ENCODE measurements at places on chromosomes 7 and 10. TPM values are rescaled to one million over a fixed set of nuclear protein-coding genes. Genes with fewer than 3 reads are reported as not detected.

Gene PON3
- polyA plus RNA-seq, result 2.5 TPM

DNA sequence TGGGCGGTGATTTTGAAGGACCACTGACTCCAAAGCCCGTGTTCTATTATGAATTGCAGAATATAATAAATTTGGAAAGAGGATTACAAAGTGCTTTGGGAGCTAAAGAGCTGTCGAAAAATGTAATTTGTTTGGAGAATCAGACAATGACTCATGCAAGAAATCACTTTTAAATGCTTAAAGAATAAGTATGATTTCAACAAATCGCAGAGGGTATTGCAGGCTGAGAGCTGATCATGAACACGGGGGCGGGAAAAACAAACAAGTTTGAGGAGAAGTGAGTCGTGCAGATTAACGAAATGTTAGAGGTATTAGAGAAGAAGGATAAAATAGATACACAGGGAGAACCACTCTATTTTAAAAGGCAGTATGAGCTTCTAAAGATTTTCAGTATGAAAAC, 4.9 kb upstream of the HACD1 start:
- no peak for DNase-seq

Gene NAPEPLD
- polyA plus RNA-seq, result 52.8 TPM

DNA sequence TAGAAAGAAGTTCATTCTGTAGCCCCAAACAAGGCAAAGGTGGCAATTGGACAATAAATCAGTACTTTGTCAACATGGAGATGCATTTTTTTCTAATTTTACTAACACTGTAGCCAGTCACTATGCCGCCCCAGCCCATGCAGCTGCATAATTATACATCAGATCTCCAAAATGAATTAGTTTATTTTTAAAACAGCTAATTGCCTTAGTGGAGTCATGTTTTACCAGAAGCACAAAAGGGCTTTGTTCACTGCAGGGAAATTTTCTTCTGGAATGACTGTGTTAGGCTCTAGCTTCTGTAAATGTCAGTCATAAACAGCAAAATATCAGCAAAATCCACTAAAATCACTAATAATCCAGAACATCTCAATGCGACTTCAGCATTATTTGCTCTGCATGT, 20.1 kb upstream of the HDAC9 start:
- no peak for DNase-seq

Gene HIBADH
- 90.5 TPM for polyA plus RNA-seq

GRCh38 chr7:112707655-112708054, 82.5 kb downstream of the TMEM168 start:
- DNase-seq, result no peak

- no peak for DNase-seq
Observed at GRCh38 chr10:57754803-57755202, 512.9 kb downstream of the IPMK start.

DNA sequence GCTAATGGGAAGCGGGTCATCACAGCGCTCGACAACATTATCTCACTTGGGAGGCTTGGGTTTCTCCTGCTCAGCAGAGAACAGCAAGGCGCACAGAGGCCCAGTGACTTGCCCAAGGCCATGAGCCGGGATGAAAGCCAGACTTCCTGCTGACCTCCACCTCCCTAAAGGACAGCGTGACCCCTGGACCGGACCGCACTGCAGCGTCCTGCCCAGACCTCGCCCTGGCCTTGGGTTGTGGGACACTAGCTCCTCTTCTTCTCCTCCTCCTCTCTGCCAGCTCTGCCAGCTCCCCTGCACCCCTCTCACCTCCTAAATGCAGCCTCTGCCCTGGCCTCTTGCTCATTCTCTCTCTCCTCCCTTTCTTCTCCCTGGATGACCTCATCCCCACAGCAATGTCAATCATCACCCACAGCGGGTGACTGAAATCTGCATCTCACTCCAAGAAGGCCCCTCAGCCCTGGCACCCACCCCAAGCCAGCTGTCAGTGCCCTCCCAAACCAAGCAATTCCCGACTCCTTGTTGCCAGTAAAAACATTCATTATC, 19.4 kb downstream of the SPOCK2 start:
- DNase-seq, result no peak

GRCh38 chr10:63003816-63004453, 129.2 kb upstream of the NRBF2 start:
- DNase-seq, result no peak

DNA sequence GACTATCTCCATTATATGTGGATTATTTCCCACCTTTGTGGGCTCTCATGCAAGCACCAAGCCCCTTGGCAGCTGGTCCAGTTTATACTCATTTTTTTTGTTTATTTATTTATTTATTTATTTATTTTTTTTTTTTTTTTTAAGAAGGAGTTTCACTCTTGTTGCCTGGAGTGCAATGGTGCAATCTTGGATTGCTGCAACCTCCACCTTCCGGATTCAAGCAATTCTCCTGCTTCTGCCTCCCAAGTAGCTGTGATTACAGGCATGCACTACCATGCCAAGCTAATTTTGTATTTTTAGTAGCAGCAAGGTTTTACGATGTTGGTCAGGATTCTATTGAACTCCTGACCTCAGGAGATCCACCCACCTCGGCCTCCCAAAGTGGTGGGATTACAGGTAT, 2.8 kb downstream of the PRTFDC1 start:
- DNase-seq, result no peak

DNA sequence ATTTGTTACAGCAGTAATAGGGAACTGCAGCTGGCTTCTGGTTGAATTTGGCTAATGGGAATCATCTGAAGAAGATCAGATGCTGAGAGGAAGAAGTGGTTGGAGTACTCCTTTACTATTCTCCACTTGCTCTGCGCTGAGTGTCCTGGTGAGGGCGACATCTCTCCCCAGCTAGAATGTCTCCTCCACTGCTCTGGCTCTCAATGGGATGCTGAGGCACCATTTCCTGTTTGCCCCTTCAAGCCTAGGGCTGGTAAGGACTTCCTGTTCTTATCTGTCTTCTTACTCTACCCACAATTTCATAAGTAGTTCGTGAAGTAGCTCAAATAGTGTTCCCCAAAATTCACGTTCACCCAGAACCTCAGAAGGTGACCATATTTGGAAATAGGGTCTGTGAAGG, 43.2 kb upstream of the TES start:
- no peak for DNase-seq

Gene SAP25
- 4.2 TPM for polyA plus RNA-seq

- no peak for DNase-seq
Observed at GRCh38 chr10:96878057-96878456, 46.0 kb downstream of the LCOR start.

DNA sequence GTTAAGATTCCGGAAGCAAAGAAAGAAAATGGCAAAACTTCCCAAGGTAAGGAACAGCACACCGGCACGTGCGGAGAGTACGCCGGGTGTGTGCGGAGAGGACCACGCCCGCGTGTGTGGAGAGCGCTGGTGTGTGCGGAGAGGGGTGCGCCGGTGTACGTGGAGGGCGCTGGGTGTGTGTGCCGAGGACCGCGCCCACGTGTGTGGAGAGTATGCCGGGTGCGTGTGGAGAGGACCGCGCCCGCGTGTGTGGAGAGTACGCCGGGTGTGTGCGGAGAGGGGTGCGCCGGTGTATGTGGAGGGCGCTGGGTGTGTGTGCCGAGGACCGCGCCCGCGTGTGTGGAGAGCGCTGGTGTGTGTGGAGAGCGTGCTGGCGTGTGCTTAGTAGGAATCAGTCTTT, 48.6 kb upstream of the DPYSL4 start:
- no peak for DNase-seq

GRCh38 chr7:55339033-55340000, 25.8 kb upstream of the LANCL2 start:
- no peak for DNase-seq

- no peak for DNase-seq
Observed at GRCh38 chr10:133378251-133379096, 588 bp upstream of the PAOX start.

Gene CXCL12
- 417 TPM for polyA plus RNA-seq

DNA sequence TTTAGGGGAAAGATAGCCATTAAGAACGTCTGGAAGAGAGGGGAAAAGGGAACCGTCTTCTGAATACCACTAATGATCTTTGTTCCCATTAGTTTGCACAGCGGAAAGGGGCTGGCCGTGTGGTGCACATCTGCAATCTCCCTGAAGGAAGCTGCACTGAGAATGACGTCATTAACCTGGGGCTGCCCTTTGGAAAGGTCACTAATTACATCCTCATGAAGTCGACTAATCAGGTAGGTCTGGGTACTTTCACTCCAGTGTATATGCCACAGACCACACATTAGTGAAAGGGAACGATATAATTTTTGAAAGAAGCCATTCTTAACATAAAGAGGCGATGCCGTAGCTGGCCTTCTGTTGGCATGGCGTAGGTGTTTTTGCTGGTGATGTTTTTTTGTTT, 74.3 kb upstream of the PDCD4 start:
- DNase-seq, result no peak

GRCh38 chr7:45342236-45342635, 184.6 kb downstream of the RAMP3 start:
- DNase-seq, result no peak

DNA sequence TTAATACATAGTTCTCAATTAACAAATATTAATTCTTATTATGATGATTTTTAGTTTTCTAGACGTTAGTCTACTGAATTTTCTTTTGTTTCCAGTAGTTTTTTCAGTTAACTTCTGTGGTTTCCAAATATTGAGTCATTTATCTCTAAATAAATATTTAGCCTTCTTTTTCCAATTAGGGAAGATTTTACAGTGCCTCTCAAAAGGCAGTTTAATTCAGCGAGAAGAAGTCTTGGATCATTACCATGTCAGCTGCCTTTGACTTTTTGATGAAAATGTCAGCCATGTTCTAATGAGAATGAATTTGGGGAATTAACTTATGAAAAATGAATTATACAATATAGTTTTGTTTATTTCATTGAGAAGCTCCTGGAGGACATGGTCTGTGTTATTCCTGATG, 90.0 kb downstream of the CDK14 start:
- DNase-seq, result no peak

Gene ANKRD16
- polyA plus RNA-seq, result 12.0 TPM

GRCh38 chr10:30219971-30220751, 128.9 kb downstream of the MTPAP start:
- no peak for DNase-seq

- DNase-seq, result no peak
Observed at GRCh38 chr10:79054203-79055099, 14.3 kb upstream of the ZMIZ1 start.

- no peak for DNase-seq
Observed at GRCh38 chr7:149524394-149524793, 26.8 kb upstream of the ZNF746 start.

DNA sequence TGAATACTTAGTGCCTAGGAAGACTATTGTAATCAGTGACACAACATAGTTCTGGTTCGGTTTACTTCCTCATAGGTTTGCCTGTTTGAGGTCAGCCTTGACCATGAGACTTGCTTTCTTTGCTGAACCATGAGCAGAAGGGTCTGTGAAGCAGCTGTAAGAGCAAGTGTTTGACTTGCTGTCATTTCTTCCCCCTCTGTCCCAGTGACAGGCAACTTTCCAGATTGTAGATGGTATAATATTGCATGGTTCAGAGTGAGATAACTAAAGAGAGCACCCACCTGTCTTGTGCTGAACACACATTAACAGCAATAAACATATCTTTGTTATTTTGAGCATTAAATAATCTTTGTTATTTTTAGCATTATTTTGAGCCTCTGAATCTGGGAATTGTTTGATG, 9.3 kb upstream of the RTKN2 start:
- DNase-seq, result no peak

Gene AMZ1
- 0.63 TPM for polyA plus RNA-seq

DNA sequence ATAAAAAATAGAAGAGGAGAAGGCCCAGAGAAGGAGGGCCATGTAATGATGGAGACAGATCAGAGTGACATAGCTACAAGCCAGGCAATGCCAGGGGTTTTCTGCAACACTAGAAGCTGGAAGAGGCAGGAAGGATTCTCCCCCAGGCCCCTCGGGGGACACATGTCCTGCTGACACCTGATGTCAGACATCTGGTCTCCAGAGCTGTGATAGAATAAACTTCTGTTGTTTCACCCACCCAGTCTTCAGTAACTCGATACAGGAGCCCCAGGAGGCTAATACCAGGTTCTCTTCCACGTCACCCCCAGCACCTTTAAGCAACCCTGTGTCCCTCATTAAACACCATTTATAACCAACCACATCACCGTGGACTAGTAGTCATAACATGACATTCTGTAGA, 94.9 kb downstream of the TMEM130 start:
- DNase-seq, result peak; percentile 37

Gene SERPINE1
- 1.1 TPM for polyA plus RNA-seq

Gene CCL26
- polyA plus RNA-seq, result not detected

GRCh38 chr7:73577627-73578341, 595 bp downstream of the TBL2 start:
- no peak for DNase-seq

Gene CCDC7
- polyA plus RNA-seq, result 7.2 TPM

GRCh38 chr10:7338469-7338868, 72.4 kb downstream of the SFMBT2 start:
- no peak for DNase-seq

Gene HACD1
- polyA plus RNA-seq, result 16.5 TPM

- DNase-seq, result no peak
Observed at GRCh38 chr10:37681617-37681999, 175.8 kb downstream of the ZNF248 start.

Gene SPACDR
- 1.2 TPM for polyA plus RNA-seq

DNA sequence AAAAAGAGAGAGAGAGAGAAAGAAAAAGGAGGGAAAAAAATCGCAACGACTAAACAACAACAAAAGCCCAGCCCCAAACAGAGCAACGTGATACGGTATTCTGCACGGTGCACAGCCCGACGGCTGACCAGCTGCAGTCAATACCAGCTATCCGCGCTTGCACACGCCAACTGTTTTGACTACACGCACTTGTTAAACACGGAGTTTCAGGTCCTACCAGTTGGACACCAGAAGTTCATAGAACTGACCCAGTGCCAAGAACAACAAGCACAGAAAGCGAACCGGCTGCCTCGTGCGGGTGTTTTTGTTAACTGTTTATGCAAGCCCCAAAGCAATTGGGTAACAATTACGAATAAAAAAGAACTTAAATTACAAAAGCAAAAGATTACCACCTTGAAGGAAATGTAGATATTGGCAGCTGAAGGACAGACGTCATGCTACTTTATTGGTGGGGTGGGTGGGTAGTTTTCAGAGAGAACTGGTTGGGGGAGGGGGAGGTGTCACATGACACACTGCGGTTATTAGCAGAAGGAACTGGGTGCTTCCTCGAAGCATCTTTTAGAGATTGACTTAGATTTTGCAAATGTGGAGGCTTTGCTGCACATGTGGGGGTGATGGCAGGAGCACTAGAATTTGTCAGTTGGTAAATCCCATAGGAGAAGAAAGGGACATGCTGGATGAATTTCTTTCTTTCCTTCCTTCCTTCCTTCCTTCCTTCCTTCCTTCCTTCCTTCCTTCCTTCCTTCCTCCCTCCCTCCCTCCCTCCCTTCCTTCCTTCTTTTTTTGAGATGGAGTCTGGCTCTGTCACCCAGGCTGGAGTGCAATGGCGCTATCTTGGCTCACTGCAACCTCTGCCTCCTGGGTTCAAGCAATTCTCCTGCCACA, 110.6 kb upstream of the EFCAB10 start:
- peak; percentile 68 for DNase-seq

Gene OR2A1
- polyA plus RNA-seq, result 1.2 TPM

Gene ENTPD1
- polyA plus RNA-seq, result 23.1 TPM

GRCh38 chr10:21519941-21520436, 5.5 kb downstream of the SKIDA1 start:
- peak; percentile 68 for DNase-seq

Gene SKIDA1
- 12.2 TPM for polyA plus RNA-seq

- DNase-seq, result peak; percentile 52
Observed at GRCh38 chr10:110919349-110919931, at the start of gene SHOC2. Gene SHOC2 (plus strand): TSS chr10:110919604. CDS start chr10:110964359, 44,755 bp downstream.

Gene SORCS1
- 18.3 TPM for polyA plus RNA-seq

GRCh38 chr10:32112055-32112454, 55.8 kb upstream of the KIF5B start:
- no peak for DNase-seq

Gene FAM3C
- 106 TPM for polyA plus RNA-seq

All from left kidney (tissue), 8 donors.